Germinal center (tissue), 1 donor: ENCODE measurements at places on chromosomes 1 and 21.

DNA sequence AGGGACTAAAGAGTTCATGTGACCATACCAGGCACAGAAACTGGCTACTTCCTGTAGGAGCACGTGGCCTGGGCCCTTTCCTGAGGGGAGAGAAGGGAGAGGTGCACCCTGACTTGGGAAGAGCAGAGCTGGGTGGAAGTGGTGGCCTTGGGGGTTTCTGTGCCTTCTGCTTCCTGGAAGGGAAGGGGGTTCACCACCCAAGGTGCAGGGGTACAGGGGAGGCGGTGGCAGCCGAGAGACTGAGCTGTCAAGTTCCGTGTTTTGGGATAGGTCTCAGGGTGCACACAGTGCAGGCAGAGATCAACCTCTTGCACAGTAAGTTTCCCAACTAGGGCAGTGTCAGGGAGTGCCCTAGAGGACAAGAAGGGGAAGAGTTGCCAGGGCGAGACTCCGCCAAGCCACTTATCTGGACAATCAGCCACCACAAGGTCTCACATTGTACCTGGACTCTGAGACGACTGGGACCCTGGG, 10.1 kb downstream of the HECTD3 start:
- no peak for DNase-seq

- no peak for DNase-seq
Measured at GRCh38 chr1:165114889-165115285, 241.6 kb downstream of the LMX1A start.

GRCh38 chr1:174160603-174161002, 1.3 kb downstream of the RABGAP1L start:
- DNase-seq = no peak

GRCh38 chr1:220925707-220926106, 46.5 kb downstream of the HLX start:
- no peak for DNase-seq

GRCh38 chr1:233005703-233006102, 55.3 kb downstream of the NTPCR start:
- DNase-seq = no peak

DNA sequence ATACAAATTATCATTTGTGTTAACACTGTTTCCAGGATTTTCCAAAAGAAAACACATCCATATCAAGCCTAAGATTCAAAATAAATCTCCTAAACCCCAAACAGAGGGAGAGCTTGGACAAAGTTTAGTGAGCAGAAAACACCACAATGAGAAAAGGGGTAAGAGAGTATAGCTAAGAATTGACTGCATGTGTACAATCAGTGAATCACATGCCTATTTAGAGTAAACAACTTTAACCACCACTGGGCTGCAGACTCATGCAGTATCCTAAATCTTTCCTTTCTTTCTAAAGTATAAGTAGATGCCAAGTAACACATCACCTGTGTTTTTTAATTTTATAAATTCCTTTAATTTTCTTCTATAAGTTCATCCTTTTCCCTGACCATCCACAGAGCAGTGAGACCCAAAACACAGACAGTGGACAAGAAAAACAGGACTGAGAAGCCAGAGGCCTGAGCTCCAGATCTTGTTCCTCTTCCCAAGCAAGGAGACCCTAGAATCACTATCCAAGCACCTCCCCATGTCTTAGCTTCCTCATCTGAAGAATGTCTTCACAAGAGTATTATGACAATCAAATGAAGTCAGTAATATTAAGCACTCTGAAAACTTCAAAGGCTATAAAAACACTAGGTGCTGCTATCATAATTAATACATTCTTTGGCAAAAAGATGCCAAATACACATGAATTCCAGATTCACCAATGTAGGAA, 93.1 kb downstream of the VAV3 start:
- DNase-seq = no peak

- DNase-seq = no peak
Measured at GRCh38 chr21:27301220-27301619, 334.3 kb upstream of the ADAMTS5 start.

DNA sequence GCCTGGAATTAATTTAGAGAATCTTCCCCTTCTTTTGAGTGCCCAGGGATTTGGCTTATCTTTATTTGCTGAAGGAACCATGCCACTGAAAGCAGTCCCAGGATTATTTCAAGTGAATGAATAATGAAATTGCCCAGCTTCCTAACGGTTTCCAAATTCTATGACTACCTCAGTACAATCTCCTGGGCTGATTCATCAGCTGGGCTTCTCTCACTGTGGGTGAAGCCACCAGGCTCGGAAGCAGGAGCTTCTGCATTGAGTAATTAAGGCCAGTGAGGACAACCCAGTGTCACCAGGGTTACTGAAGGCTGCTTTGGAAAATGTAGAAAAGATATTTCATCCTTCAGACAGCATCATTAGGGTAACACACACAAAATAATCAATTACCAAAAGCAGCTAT, 169.8 kb downstream of the DAB1 start:
- no peak for DNase-seq

GRCh38 chr1:116556289-116557006, 14.4 kb downstream of the CD58 start:
- DNase-seq = peak; percentile 33

GRCh38 chr1:23625929-23626535, 65.6 kb upstream of the RPL11 start:
- DNase-seq = no peak

DNA sequence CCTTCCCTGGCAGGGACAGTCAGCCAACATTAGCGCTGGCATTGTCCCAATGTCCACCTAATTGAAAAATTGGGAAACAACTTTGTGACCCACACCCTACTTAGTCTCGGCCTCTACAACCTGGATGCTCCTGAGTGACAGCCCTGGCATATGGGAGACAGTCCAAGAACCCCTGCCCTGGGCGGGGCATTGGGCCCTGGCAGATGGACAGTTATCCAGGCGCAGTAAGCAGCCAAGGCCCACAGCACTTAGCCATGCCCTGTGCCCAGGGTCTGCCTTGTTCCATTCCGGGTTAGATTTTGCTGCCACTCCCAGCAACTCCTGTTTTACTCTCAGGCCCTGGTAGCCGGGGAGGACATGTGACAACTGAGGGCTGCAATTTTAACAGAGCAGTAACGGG, 50.3 kb downstream of the NFASC start:
- DNase-seq = no peak

DNA sequence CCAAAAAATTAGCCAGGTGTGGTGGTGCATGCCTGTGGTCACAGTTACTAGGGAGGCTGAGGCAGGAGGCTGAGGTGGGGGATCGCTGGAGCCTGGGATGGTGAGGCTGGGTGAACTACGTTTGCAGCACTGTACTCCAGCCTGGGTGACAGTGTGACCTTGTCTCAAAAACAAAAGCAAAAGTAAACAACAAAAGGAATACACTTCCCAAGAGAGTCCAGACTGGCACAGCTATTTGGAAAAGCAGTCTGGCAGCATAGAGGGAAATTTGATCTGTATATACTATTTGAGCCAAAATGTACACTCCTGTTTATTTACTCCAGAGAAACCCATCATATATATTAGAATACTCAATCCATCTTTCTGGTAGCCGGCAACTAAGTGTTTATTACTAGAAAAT, 107.0 kb upstream of the HMCN1 start:
- no peak for DNase-seq

DNA sequence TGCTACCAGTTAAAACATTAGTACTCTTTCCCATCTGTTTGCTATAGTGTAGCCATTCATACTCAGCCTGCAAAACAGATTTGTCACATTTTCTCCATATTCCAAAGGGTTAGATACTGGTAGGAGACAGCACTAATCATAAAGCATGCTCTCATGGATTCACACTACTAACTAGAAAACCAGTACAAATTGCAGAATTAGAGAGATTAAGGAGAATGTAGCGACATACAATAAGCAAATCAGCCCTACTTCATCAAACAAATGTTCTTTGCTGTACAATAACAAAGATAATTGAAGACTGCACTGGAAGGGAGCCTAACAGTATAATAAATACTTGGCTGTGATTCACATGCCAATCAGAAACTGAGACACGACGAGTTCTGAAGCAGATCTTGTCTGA, 368.0 kb upstream of the PRMT6 start:
- no peak for DNase-seq

DNA sequence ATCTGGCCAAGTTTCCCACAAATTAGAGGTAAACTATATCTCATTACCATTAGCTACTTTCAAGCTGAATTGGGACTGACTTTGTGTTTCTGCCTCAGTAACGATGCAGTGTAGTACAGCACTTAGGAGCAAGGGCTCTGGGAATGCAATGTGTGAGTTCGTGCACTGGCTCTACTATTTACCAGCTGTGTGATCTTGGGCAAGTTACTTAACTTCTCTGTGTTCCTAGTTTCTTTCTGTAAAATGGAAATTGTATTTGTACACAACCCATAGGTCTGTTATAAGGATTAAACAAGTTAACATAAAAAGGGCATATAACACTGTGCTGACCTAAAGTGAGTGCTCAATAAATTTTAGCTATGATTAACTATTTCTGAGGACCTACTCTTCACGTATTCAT, 65.0 kb upstream of the CSF1 start:
- DNase-seq = no peak

GRCh38 chr1:12052008-12052573, 11.0 kb upstream of the TNFRSF8 start:
- DNase-seq = no peak

GRCh38 chr1:16073490-16074119, at the start of gene FAM131C:
FAM131C (minus strand) TSS chr1:16073651; CDS start chr1:16073442, 209 bp downstream.
- DNase-seq = peak; percentile 79

- no peak for DNase-seq
Measured at GRCh38 chr1:234427950-234428646, 50.9 kb downstream of the TARBP1 start.

DNA sequence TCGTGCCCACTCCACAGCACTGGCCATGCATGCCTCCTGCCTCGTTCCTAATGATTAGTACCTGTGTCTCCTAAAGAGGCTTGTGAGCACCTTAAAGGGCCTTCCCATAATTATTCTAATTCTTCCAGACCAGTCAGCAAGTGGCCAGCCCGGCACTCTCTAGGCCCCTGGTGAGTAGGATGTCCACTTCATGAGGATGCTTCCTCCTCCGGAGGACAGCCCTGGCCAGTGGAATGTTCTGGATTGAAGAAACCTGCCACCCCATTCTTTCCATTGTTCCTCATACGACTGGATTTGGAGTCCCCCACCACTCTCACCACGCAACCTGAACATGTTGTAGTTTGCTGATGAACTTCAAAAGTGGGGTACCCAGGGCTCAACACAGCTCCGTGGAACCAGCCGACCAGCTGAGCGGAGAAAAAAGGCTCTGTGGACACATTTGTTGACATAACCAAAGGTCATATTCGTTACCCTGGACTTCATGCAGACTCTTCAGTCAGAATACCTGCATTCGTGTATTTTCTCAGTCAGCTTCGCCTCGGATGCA, 46.7 kb upstream of the LBR start:
- no peak for DNase-seq

GRCh38 chr1:41915786-41916571, 2.7 kb downstream of the HIVEP3 start:
- DNase-seq = no peak

DNA sequence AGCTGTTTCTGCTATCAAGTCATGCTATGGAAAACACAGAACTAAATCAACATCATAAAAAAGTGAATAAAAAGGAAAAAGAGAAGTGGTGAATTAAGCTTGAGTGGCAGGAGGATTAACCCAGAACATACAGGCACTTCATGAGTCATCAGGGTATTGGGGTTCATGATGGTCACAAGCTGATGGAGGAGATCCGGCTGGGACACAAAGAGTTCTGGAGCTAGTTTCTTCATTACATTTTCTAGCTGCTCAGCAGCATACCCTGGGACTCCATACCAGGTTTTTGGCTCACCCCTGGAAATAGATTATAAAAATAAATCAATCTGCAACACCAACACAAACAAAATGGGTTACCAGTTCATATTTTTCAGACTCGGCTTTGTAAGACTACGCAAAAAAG, 42.5 kb upstream of the SYT2 start:
- DNase-seq = no peak

GRCh38 chr1:155011437-155012025, 8.9 kb downstream of the ZBTB7B start:
- no peak for DNase-seq

- no peak for DNase-seq
Measured at GRCh38 chr1:25760122-25760719, 39.8 kb upstream of the SELENON start.

DNA sequence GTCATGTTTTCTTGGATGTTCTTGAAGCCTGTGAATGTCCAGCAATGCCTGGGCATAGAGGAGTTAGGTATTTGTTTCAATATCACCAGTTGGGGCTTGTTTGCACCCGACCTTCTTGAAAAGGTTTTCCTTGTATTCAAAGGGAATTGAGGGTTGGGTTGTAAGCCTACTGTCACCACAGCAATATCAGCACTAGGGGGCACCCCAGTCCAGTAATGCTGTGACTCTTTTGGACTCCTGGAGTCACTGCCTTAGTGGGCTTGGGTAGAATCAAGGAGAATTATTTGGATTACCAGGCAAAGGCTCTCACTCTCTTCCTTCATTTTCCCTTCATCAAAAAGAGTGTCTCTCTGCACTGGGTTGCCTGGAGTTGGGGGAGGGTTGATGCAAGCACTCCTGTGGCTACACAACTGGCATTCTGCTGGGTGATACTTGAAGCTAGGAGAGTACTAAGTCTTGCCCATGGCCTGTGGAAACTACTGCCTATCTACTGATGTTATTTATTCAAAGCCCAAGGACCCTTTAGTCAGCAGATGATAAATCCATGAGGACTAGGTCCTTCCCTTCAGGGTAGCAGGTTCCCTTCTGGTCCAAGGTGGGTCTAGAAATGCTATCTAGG, 34.5 kb downstream of the OR10R2 start:
- DNase-seq = peak; percentile 11

DNA sequence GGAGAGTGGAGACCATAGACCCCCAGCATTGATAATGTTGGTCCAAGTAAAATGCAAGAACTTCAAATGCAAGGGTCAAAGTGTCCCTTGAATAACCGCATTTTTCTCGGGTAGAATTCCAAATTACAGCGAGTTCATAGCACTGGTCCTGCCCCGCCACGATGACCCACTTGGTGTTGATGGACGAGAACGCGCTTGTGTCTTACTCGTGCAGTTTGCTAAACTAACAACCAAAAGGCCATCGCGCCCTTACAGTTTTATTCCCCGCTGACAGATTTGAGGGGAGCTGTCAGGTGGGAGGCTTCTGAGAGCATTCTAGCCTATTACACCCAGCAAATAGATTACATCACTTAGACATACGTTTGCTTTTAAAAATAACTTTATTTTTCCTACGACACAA, 17.3 kb upstream of the TSPEAR start:
- no peak for DNase-seq
